ENCODE measurements at places on chromosomes 11 and 22.

- H3K4me1 ChIP-seq: peaks cover 20% of the 10 kb centered on the region
- peak overlapping the region; percentile 98 for H3K4me3 ChIP-seq
- DNase-seq: no peak
- no peaks in the 10 kb centered on the region for H3K27me3 ChIP-seq
Observed at GRCh38 chr22:50628543-50629134, 687 bp upstream of the ARSA start.

- no peak overlapping the region for H3K4me3 ChIP-seq
- H3K36me3 ChIP-seq: no peaks in the 10 kb centered on the region
- H3K4me1 ChIP-seq: no peaks in the 10 kb centered on the region
- no peaks in the 10 kb centered on the region for H3K27me3 ChIP-seq
Observed at GRCh38 chr22:48849963-48850657, 977.6 kb downstream of the BRD1 start.

GRCh38 chr11:18844753-18845367 lies 53.3 kb upstream of the PTPN5 start:
- H3K27me3 ChIP-seq: no peaks in the 10 kb centered on the region
- H3K27ac ChIP-seq: no peak overlapping the region
- H3K36me3 ChIP-seq: no peaks in the 10 kb centered on the region
- DNase-seq: no peak
- no peak overlapping the region for H3K4me3 ChIP-seq

DNA sequence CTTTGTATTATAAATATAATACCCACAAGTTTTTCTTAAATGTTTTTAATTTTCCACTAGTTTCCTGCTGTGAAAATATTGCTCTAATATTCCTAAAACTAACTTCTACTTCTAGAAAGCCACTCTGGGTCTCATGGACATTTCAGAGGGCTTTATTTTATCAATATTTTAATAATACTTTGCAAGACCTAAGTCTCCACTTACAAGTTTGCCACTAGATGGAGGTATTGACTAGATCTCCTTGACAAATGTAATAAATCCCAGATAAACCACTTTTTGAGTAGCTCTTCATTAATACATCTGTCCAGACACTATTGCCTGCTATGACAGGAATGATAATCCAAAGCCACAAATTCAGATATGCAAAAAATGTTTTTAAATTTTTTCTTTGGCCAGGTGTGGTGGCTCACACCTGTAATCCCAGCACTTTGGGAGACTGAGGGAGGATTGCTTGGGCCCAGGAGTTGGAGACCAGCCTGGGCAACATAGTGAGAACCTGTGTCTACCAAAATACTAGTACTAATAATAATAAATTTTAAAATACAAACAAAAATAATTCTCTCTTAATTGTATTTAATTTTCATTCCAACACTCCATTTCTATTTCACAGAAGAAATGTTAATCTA lies 3.5 kb upstream of the ACAT1 start:
- H3K4me1 ChIP-seq: peaks cover 17% of the 10 kb centered on the region
- no peaks in the 10 kb centered on the region for H3K36me3 ChIP-seq
- no peaks in the 10 kb centered on the region for H3K27me3 ChIP-seq
- no peak overlapping the region for H3K4me3 ChIP-seq

- H3K27me3 ChIP-seq: no peaks in the 10 kb centered on the region
- no peak for DNase-seq
- H3K36me3 ChIP-seq: no peaks in the 10 kb centered on the region
- no peaks in the 10 kb centered on the region for H3K4me1 ChIP-seq
Observed at GRCh38 chr11:127709960-127710359, 709.4 kb upstream of the KIRREL3 start.

DNA sequence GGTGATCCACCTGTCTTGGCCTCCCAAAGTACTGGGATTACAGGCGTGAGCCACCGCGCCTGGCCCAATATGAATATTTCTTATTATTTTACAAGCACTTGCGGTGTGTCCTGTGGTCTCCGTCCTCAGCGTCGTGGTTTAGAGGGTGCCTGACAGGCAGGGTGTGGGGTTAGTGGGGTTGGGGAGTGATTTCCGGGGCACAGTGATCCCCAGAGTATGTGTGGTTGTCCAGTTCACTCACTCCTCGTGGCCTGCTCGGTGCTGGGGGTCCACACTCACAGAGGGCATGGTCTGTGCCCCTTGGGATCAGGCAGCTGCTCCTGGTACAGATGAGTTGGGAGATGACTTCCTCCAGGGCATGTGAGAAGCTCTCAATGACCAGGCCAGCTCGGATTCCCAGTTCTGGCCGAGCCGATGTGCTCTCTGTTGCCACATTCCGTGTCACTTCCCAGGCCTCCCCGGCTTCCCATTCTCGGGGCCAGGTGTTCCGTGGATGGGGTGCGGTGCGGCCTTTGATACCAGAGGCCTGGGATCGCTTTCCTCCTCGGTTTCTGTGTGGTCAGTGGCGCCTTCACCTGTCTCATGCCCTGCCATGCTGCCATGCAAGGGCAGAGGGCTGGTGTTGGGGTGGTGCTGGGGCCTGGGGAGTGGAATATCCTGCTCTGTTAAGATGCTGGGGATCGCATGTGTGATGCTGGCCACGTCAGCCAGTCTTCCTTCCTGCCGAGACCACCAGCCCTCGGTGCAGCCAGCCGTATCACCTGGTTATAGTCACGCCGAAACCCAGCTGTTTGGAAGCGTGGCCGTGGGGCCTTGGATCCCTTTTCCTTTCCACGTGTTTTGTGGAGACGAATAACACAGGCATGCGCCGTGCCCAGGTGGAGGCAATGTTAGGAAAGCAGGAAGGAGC lies 39.6 kb downstream of the PARVB start:
- H3K4me1 ChIP-seq: no peaks in the 10 kb centered on the region
- H3K27me3 ChIP-seq: no peaks in the 10 kb centered on the region
- H3K4me3 ChIP-seq: no peak overlapping the region
- DNase-seq: no peak

- no peak overlapping the region for H3K4me3 ChIP-seq
- no peaks in the 10 kb centered on the region for H3K4me1 ChIP-seq
- no peaks in the 10 kb centered on the region for H3K27me3 ChIP-seq
- no peak for DNase-seq
Observed at GRCh38 chr11:125281831-125282595, 117.5 kb downstream of the PKNOX2 start.

- DNase-seq: no peak
- H3K27ac ChIP-seq: no peak overlapping the region
- no peaks in the 10 kb centered on the region for H3K36me3 ChIP-seq
- H3K4me1 ChIP-seq: no peaks in the 10 kb centered on the region
Observed at GRCh38 chr11:45577752-45578151, 87.7 kb downstream of the CHST1 start.

GRCh38 chr11:104738918-104739317 lies 159.3 kb downstream of the CASP12 start:
- H3K27ac ChIP-seq: no peak overlapping the region
- H3K27me3 ChIP-seq: no peaks in the 10 kb centered on the region
- no peak overlapping the region for H3K4me3 ChIP-seq

GRCh38 chr11:16975906-16976305 lies 38.3 kb downstream of the PLEKHA7 start:
- DNase-seq: no peak
- H3K27me3 ChIP-seq: no peaks in the 10 kb centered on the region
- H3K36me3 ChIP-seq: no peaks in the 10 kb centered on the region
- H3K27ac ChIP-seq: no peak overlapping the region

- no peak overlapping the region for H3K4me3 ChIP-seq
- no peaks in the 10 kb centered on the region for H3K4me1 ChIP-seq
- H3K27me3 ChIP-seq: no peaks in the 10 kb centered on the region
- DNase-seq: no peak
Observed at GRCh38 chr11:37946155-37946766, 1348.2 kb upstream of the RAG2 start.

DNA sequence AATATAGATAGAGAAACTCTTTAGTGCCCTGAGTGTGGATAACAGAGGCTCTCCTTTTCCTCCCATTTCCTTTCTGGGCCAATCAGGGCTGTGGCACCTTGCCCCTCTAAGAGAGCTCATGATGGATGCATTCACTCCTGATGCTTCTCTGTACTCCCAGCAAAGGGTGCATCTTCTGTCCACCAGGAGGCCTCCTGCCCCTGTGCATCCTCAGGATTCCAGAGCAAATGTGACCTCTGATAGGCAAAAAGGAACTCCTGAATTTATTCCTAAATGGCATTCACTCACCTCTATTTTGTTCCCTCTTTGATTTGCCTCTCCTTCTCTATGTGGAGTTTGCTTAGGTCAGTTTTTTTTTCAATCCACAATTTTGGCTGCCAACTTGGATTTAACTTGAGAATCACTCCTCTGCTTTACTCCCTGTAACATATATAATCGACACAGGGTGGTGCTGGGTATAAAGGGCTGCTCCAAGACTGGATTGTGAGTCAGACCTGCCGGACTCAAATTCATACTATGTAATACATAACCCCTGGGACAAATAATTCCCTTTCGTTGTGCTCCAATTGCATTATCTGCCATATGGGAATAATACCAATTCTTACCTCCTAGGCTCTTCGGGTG lies 1.1 kb upstream of the MRGPRX4 start:
- no peak for DNase-seq
- no peaks in the 10 kb centered on the region for H3K27me3 ChIP-seq
- H3K4me1 ChIP-seq: no peaks in the 10 kb centered on the region
- no peak overlapping the region for H3K4me3 ChIP-seq
- H3K27ac ChIP-seq: no peak overlapping the region

GRCh38 chr11:78990261-78990660 lies 415.6 kb upstream of the NARS2 start:
- no peak overlapping the region for H3K27ac ChIP-seq
- H3K36me3 ChIP-seq: no peaks in the 10 kb centered on the region
- H3K4me1 ChIP-seq: peaks cover 6% of the 10 kb centered on the region
- no peaks in the 10 kb centered on the region for H3K27me3 ChIP-seq
- no peak overlapping the region for H3K4me3 ChIP-seq

- no peak overlapping the region for H3K27ac ChIP-seq
- H3K4me3 ChIP-seq: no peak overlapping the region
- DNase-seq: no peak
- H3K27me3 ChIP-seq: no peaks in the 10 kb centered on the region
- no peaks in the 10 kb centered on the region for H3K4me1 ChIP-seq
- H3K36me3 ChIP-seq: no peaks in the 10 kb centered on the region
Observed at GRCh38 chr11:110026858-110027626, 66.2 kb upstream of the ZC3H12C start.

GRCh38 chr11:12512826-12513395 lies 135.5 kb downstream of the PARVA start:
- H3K27ac ChIP-seq: no peak overlapping the region
- H3K36me3 ChIP-seq: peaks cover 21% of the 10 kb centered on the region
- H3K4me1 ChIP-seq: no peaks in the 10 kb centered on the region

GRCh38 chr11:1573077-1573902 lies 1.2 kb upstream of the DUSP8 start:
- no peaks in the 10 kb centered on the region for H3K36me3 ChIP-seq
- peak overlapping the region; percentile 68 for H3K27ac ChIP-seq
- peaks cover 50% of the 10 kb centered on the region for H3K4me1 ChIP-seq
- H3K27me3 ChIP-seq: no peaks in the 10 kb centered on the region

DNA sequence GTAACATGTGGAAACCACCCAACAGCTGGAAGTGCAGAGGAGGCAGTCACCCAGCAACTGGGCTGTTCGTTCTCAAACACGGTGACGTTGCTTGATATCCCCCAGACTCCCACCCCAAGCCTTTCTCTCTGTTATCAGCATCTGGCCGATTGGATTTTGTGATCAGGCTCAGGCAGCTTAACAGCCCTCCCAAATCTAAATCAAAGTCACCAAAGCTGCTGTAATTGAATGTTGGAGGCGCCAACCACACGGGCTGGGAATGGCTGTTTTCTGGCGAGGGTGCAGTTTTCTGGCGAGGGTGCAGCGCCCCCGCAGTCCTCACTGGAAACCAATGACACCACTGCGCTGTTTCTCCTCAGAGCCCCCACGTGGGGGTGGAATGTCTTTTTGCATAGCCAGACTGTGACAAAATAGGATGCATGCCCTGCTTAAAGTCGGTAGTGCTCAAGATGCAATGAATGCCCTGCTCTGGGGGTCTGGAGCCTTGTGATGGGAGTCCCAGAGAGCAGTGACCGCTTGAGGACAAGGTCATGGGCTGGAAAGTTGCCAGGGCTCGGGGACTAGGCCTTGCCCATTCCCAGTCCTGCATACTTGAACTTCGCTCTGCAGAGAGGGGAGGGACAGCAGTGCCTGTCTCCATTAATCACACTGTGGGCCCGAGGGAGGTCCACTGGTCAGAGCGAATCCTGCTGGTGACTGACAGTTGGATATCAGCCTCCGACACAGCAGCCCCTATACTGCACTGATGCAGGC lies 105.3 kb downstream of the MORC2 start:
- DNase-seq: no peak
- no peak overlapping the region for H3K27ac ChIP-seq
- no peaks in the 10 kb centered on the region for H3K36me3 ChIP-seq
- peaks cover under 1% of the 10 kb centered on the region for H3K4me1 ChIP-seq
- no peak overlapping the region for H3K4me3 ChIP-seq

DNA sequence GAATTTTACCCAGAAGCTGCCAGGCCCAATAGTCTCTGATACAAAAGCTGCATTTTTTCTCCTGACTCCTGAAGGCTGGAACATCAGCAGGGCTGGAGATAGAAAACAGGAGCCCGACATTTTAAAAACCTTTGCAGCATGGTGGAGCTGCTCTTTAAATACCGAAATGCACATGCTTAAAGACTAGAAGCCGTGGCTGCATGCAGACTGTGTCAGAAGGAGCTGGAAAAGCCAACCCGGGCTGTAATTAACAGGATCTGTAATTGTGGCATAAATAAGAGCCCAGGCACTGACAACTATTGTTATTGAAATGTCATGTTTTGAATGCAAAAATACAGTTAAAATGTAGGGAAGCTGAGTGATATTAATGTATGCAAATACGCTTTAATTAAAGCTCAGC lies 304.9 kb upstream of the PLET1 start:
- no peak overlapping the region for H3K4me3 ChIP-seq
- H3K4me1 ChIP-seq: no peaks in the 10 kb centered on the region
- H3K36me3 ChIP-seq: no peaks in the 10 kb centered on the region
- H3K27me3 ChIP-seq: no peaks in the 10 kb centered on the region
- DNase-seq: no peak
- no peak overlapping the region for H3K27ac ChIP-seq

GRCh38 chr11:101401245-101401644 lies 182.6 kb downstream of the TRPC6 start:
- H3K27me3 ChIP-seq: no peaks in the 10 kb centered on the region
- no peak for DNase-seq
- no peak overlapping the region for H3K27ac ChIP-seq

GRCh38 chr22:29484642-29485041 lies 4.6 kb downstream of the NEFH start:
- no peaks in the 10 kb centered on the region for H3K27me3 ChIP-seq
- H3K36me3 ChIP-seq: no peaks in the 10 kb centered on the region
- peaks cover 14% of the 10 kb centered on the region for H3K4me1 ChIP-seq

DNA sequence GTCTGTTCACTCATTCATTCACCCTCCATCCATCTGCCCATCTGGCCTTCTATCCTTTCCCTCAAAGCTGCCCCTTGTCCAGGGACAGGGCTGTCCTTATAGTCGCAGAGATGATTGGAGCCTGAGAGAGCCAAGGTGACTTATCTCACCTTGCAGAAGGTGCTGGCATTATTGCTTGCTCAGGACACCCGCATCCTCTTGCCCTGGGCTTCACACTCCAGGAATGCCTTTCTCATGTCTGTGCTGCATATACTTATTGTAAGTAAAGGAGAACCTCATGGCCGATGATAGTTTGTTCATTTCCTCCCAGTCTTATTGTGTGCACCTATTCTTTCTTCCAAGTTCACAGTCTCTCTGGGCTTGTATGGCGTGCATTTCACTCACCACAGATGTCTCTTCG lies 49.1 kb upstream of the CCDC188 start:
- no peaks in the 10 kb centered on the region for H3K27me3 ChIP-seq
- H3K4me3 ChIP-seq: no peak overlapping the region
- DNase-seq: no peak
- peaks cover 8% of the 10 kb centered on the region for H3K4me1 ChIP-seq

- no peak for DNase-seq
- no peaks in the 10 kb centered on the region for H3K4me1 ChIP-seq
- H3K27ac ChIP-seq: no peak overlapping the region
Observed at GRCh38 chr11:28529540-28530410, 421.6 kb downstream of the METTL15 start.

Measured in thoracic aorta (tissue), 2 donors.